ENCODE measurements at places on chromosomes 5 and 9. TPM values are rescaled to one million over a fixed set of nuclear protein-coding genes. Genes with fewer than 3 reads are reported as not detected.

Gene TAF11L10
- not detected for total RNA-seq

GRCh38 chr9:38416461-38416860 is 7.8 kb downstream of the IGFBPL1 start:
- no peak for DNase-seq
- no peaks in the 10 kb centered on the region for H3K36me3 ChIP-seq
- no peaks in the 10 kb centered on the region for H3K4me1 ChIP-seq
- H3K4me3 ChIP-seq, result no peak overlapping the region

DNA sequence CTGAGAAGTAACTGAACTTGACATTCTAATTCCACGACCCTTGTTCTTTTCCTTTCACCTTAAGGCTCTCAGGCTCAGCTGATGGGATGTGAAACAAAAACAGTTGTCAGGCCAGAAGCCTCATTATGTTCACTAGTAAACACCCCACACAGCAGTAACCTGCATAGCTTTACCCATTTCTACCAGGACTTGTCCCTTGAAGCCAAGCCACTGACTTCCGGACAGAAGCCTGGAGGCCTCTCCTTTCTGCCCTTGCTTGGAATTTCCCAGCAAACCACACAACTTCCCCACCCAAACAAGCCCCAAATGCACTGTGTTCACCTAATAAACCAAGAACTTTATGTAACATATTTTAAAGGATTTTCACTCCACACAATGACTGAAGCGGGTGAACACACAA is 19.6 kb downstream of the PRUNE2 start:
- no peak overlapping the region for H3K4me3 ChIP-seq
- DNase-seq, result no peak
- H3K27ac ChIP-seq, result no peak overlapping the region
- H3K36me3 ChIP-seq, result no peaks in the 10 kb centered on the region
- no peaks in the 10 kb centered on the region for H3K4me1 ChIP-seq

Gene NIPAL4
- total RNA-seq, result 0.37 TPM

Gene CNTFR
- total RNA-seq, result not detected

DNA sequence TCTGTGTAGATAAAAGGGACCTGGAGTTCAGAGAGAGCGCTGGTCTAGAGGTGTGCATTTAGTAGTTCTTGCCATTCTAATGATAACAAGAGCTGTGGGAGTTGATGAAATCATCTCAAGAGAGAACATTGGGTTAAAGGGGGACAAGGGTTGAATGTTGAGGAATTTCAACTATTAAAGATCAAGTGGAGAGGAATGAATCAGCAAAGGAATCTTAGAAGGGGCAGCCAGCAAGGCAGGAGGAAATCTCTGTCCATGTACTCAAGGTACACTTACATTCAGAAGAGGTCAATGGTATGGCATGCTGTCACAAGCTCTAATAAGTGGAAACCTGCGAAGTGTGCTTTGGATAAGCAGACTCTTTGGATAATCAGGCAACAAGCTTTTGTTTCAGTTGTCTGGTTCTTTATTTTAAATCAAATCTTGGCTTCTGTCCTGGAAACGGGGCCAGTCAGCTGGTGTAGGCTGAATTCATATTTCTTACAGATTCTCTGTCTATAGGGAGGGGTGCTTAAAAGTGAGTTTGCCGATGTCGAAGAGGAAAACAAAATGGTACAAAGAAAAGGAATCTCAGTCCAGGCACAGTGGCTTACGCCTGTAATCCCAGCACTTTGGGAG is 320.5 kb upstream of the CD180 start:
- H3K27ac ChIP-seq, result no peak overlapping the region
- no peak for DNase-seq
- peaks cover 19% of the 10 kb centered on the region for H3K27me3 ChIP-seq

DNA sequence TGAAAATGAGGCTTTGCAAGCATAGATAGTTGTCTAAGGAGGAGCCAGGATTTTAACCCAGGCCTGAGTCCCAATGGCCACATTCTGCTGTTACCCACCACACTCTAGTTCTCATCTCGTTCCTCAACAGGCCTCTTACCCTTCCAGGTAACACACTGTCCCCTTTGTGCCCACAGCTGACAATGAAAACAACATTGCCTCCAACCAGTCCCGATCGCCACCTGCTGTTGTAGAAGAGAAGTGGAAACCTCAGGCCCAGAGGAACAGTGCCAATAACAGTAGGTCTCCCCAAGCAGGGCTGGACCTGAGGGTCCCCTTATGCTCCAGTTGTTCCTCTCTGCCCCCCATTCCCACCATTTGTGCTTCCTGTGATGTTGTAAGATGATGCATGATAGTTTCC is 30.4 kb downstream of the AMBP start:
- peaks cover 12% of the 10 kb centered on the region for H3K27me3 ChIP-seq
- no peaks in the 10 kb centered on the region for H3K36me3 ChIP-seq
- no peak overlapping the region for H3K27ac ChIP-seq
- no peak overlapping the region for H3K4me3 ChIP-seq
- peak; percentile 19 for DNase-seq
- no peaks in the 10 kb centered on the region for H3K4me1 ChIP-seq

DNA sequence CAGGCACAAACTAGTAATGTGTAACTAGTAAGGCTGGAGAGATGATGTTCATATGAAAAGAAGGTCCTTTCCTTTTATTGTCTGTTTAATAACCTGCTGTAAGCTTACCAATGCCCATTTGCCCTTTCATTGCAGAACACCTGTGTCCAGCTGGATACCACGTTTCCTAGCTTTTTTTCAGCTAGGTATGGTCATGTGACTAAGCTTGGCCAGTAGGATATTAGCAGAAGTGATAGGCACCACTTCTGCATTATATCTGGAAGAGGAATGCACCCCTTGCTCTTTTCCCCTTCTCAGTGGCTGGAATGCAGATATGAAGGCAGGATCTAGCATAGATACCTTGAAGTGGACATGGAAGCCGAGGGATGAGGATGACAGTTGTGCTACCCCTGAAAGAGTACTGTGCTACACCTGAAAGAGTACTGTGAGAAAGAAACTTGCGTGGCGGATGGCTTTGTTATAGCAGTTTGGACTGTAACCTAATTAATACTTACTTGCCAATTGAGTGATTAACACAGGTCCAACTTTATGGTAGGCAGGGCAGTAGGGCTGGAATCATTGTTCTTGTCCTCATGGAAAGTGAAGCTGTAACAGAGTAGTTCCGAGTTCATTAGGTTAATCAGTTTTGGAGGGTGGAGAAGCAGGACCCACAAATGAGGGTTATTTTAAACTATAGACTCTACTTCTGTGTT is 6.8 kb downstream of the SMIM32 start:
- H3K27me3 ChIP-seq, result peaks cover 11% of the 10 kb centered on the region
- H3K4me1 ChIP-seq, result no peaks in the 10 kb centered on the region
- H3K4me3 ChIP-seq, result no peak overlapping the region
- no peak overlapping the region for H3K27ac ChIP-seq

All from activated CD8-positive, alpha-beta memory T cell treated with anti-CD3 and anti-CD28 coated beads, Interleukin-2, amount 10 ng/mL, durations not matched to agents 7 days and 5 days (primary cell).